ENCODE measurements at places on chromosomes 4 and X.

DNA sequence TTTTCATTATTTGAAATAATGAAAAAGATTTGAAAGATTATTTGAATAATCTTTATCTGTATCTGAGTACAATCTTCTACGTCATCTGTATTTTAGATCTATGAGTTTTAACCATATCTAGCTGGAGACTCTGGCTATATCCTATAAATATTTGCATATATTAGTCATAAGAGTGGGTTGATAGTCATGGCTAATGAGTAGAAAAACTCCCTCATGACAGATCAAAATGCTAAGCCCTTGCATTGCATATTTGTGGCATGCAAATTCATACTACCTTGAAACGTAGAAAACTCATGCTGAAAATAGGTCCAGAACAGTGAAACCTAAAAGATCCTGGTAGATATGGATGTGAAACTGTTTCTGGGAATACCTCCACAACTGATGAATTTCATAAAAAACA lies 291.3 kb downstream of the GALNTL6 start:
- no peaks in the 10 kb centered on the region for H3K36me3 ChIP-seq
- no peak overlapping the region for H3K4me3 ChIP-seq
- DNase-seq = no peak
- H3K27me3 ChIP-seq = no peaks in the 10 kb centered on the region
- H3K27ac ChIP-seq = no peak overlapping the region

DNA sequence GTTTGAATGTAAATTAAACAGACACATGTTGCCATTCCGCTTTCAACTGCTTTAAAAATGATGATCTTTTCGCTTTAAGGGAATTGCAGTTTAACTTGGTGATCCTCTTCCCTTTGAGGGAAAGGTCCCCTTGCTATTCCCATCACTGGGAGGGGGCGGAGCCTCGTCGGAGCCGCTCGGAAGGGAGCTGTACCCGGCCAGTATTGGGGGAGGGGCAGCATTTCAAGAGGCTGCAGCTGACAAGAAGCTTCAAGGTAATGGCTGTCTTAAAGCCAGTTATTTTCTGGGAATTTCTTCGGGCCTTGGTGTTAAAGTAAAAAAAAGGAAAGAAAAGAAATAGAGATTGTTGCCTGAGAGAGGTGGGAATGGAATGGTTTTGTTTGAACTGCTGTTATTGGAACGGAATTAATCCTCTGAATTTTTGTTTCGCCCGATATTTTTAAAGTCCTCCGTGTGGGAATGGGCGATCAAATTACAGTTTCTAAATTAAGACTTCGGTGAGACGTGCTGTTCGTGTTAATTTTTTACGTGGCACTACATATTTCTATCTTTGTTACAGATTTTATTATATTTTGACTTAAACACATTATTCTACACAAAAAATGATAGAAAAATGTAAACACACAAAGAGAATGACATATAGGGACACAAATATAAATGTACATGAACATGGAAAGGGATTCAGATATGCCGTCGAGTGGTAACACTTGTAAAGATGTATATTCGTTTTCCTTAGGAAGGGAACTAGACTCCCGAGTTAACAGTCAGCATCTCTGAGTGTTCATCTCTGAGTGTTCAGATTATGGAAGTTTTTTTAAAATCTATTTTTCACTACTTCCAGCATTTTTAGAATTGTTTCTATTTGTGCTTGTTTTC lies 9.2 kb downstream of the PWWP3B start:
- H3K27ac ChIP-seq = no peak overlapping the region
- no peak for DNase-seq
- H3K27me3 ChIP-seq = no peaks in the 10 kb centered on the region
- H3K4me3 ChIP-seq = no peak overlapping the region

- peaks cover 8% of the 10 kb centered on the region for H3K36me3 ChIP-seq
- DNase-seq = peak; percentile 56
- H3K27ac ChIP-seq = no peak overlapping the region
These were observed 99.0 kb downstream of the STIM2 start for GRCh38 chr4:26959654-26960047.

DNA sequence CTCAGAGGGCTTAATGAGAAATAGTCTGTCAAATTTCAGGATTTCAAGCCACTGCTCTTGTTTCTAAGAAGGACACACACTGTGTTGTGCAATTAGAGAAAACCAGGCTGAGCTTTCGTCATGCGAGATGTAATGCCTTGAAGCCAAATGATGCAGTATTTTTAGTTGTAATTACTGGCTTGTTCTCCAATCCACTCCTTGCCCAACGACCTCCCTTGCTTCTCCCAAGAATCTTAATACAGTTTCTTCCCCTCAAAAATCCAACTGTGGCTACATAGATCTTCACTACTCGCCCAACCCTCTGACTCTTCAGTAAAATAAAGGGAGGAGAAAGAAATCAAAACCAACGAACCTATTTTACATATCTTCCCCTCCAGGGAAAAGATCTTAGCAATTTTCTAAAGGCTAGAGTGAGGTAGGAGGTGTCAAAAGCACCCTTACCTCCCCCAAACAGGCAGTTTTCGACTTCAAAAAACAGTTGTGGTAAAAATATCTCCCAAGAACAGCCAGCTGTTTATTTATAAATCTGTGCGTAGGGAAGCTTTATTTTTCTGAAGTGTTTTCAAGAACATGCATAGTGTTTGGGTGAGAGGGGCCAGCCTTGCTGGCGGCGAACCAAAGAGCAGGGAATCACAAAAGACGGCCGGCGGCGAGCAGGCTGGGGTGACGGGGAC lies 68.7 kb downstream of the MGST2 start:
- peak; percentile 5 for DNase-seq
- peak overlapping the region; percentile 41 for H3K4me3 ChIP-seq
- H3K4me1 ChIP-seq = peaks cover 13% of the 10 kb centered on the region
- H3K27ac ChIP-seq = peak overlapping the region; percentile 2

- H3K4me3 ChIP-seq = no peak overlapping the region
- H3K4me1 ChIP-seq = peaks cover 14% of the 10 kb centered on the region
- DNase-seq = peak; percentile 65
- H3K36me3 ChIP-seq = no peaks in the 10 kb centered on the region
- H3K27ac ChIP-seq = peak overlapping the region; percentile 14
These were observed 72.4 kb downstream of the PALLD start for GRCh38 chr4:168569066-168569930.

DNA sequence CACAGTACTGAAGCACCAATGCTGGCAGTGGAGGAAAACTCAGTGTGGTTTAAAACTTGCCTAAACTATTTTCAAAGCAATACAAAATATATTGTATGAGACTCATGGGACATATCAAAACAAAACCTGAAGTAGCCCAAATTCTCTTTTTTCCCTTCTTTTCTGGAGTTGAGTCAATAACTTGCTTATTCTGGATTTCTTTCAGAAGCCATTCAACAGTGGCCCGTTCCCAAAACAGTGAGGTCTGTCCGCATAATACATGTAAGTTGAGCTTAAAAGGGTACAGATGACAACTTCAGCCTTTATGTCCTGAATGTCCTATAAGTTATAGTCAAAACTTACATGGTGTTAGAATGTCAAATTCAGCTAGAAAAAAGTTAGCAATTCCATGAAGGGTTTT lies 100.8 kb downstream of the SHISA3 start:
- peaks cover 39% of the 10 kb centered on the region for H3K27me3 ChIP-seq
- no peak overlapping the region for H3K4me3 ChIP-seq
- no peaks in the 10 kb centered on the region for H3K4me1 ChIP-seq

DNA sequence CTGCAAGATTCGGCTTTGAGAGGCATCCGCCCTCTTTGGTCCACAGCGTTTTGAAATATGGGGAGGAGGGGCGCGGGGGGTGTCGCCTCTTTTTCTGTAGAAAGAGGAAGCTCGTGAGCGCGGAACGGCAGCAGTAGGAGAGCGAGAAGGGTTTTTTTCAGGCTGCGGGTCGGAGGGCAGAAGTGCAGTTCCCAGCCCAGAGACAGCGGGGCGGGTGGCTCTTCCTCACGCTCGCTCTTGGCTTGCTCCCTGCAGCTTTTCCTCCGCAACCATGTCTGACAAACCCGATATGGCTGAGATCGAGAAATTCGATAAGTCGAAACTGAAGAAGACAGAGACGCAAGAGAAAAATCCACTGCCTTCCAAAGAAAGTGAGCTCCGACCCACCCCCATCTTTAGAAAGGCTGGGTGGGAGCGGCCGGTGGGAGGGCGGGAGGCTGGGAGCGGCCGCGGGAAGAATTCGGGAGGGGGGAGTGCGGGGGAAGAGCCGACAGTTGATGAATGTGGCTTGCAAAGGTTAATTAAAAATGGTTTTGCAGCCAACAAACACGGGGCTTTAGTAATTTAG lies 1.2 kb downstream of the TMSB4X start:
- peaks cover 6% of the 10 kb centered on the region for H3K36me3 ChIP-seq
- H3K4me3 ChIP-seq = peak overlapping the region; percentile 62
- peak overlapping the region; percentile 81 for H3K27ac ChIP-seq

GRCh38 chr4:165684177-165684805 lies 188.7 kb upstream of the TLL1 start:
- no peak for DNase-seq
- no peaks in the 10 kb centered on the region for H3K27me3 ChIP-seq
- no peaks in the 10 kb centered on the region for H3K36me3 ChIP-seq
- H3K4me1 ChIP-seq = peaks cover 21% of the 10 kb centered on the region

GRCh38 chr4:98796991-98797390 lies 131.9 kb downstream of the EIF4E start:
- peaks cover 50% of the 10 kb centered on the region for H3K4me1 ChIP-seq
- no peaks in the 10 kb centered on the region for H3K27me3 ChIP-seq
- peak overlapping the region; percentile 76 for H3K27ac ChIP-seq
- no peaks in the 10 kb centered on the region for H3K36me3 ChIP-seq
- peak; percentile 80 for DNase-seq

GRCh38 chr4:75229806-75230570 lies 284.2 kb downstream of the RCHY1 start:
- H3K36me3 ChIP-seq = no peaks in the 10 kb centered on the region
- no peaks in the 10 kb centered on the region for H3K27me3 ChIP-seq
- no peak overlapping the region for H3K27ac ChIP-seq
- H3K4me1 ChIP-seq = no peaks in the 10 kb centered on the region
- no peak overlapping the region for H3K4me3 ChIP-seq

DNA sequence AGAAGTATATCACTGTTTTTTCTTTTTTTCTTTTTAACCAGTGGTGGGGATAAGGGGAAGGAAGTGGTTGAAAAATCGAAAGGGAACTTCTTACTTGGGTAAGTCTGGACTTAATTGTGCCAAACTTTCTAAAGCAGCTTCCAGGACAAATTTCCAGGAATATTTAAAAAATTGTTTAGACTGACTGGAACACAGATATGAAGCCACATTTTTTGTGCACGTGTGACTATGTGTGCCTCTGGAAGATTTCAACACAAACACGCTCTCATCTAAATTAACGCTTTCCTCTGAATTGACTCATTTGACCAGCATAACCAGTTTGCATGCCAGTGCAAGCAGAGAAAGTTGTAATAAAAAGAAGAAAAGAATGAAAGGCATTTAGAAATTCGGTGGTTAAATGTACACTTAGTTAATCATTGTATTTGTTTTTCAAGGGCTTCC lies 18.8 kb upstream of the YTHDC1 start:
- no peak for DNase-seq
- no peak overlapping the region for H3K27ac ChIP-seq
- no peaks in the 10 kb centered on the region for H3K4me1 ChIP-seq
- no peaks in the 10 kb centered on the region for H3K36me3 ChIP-seq
- no peaks in the 10 kb centered on the region for H3K27me3 ChIP-seq
- no peak overlapping the region for H3K4me3 ChIP-seq

GRCh38 chrX:12794654-12795053 lies 3.4 kb downstream of the PRPS2 start:
- DNase-seq = no peak
- H3K27ac ChIP-seq = no peak overlapping the region
- no peak overlapping the region for H3K4me3 ChIP-seq
- no peaks in the 10 kb centered on the region for H3K27me3 ChIP-seq
- no peaks in the 10 kb centered on the region for H3K4me1 ChIP-seq

- H3K27ac ChIP-seq = peak overlapping the region; percentile 65
- no peaks in the 10 kb centered on the region for H3K27me3 ChIP-seq
- no peaks in the 10 kb centered on the region for H3K36me3 ChIP-seq
- peaks cover 31% of the 10 kb centered on the region for H3K4me1 ChIP-seq
- peak; percentile 89 for DNase-seq
- H3K4me3 ChIP-seq = no peak overlapping the region
These were observed 292.6 kb downstream of the FBXO8 start for GRCh38 chr4:173990869-173991210.

GRCh38 chr4:95676190-95676589 lies 127.4 kb upstream of the UNC5C start:
- peak; percentile 0 for DNase-seq
- no peaks in the 10 kb centered on the region for H3K27me3 ChIP-seq
- no peaks in the 10 kb centered on the region for H3K4me1 ChIP-seq
- no peak overlapping the region for H3K4me3 ChIP-seq
- no peak overlapping the region for H3K27ac ChIP-seq

DNA sequence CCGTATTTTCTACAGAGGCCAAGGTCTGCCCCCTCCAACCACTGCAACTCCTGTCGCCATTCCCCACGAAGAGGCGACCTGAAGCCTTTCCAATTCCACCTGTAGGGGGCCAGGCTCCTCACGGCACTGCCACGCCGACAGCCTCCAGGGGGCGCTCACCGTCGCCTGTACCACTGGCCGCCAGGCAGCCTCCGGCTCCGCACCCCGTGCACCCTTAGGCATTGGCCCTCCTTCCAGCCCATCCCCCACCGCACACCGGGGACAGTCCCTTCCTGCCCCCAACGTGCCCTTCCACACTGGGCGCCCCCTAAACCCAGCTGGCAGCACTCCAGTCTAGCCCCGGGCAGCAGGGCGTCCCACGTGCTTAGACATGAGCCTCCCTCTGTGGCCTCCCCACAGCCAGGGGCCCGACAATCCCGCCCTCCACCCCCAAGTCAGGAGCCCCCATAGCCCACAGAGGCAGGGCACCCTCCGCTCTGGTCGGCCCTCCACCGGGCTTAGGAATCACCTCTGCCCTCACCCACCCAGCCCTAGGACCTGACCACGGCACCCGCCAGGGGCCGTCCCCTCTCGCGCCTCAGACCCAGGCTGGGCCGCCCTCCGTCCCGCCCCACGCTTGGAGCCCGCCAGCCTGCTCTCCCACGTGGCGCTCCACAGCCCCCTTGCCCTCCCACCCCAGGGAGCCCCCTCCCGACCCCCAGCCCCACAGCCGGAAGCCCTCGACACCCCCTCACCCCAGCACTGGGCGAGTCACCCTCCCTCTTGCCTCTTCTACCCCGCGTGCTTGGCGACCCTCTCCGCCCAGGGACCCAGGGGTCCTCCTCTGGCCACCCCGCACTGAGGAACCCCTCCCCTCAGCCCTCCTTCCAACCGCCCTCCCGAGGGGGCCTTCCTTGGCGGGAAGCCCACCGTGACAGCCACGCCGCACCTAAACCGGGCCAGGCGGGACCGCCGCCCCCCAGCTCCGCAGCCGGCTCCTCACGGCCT lies 711 bp downstream of the PNMA6E start:
- H3K36me3 ChIP-seq = no peaks in the 10 kb centered on the region
- H3K27ac ChIP-seq = no peak overlapping the region
- no peaks in the 10 kb centered on the region for H3K27me3 ChIP-seq
- peak; percentile 62 for DNase-seq

DNA sequence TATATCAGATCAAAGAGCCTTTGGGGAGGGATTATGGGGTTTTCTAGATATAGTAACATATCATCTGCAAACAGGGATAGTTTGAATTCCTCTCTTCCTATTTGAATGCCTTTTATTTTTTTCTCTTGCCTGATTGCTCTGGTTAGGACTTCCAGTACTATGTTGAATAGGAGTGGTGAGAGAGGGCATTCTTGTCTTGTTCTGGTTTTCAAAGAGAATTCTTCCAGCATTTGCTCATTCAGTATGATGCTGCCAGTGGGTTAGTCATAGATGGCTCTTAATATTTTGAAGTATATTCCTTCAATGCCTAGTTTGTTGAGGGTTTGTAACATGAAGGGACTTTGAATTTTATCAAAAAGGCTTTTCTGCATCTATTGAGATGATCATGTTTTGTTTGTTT lies 25.6 kb upstream of the ABCB7 start:
- no peak overlapping the region for H3K27ac ChIP-seq
- no peaks in the 10 kb centered on the region for H3K4me1 ChIP-seq
- no peak overlapping the region for H3K4me3 ChIP-seq

Measured in A673 (cell line).